Activated naive CD4-positive, alpha-beta T cell treated with anti-CD3 and anti-CD28 coated beads, Interleukin-2, amount 10 ng/mL, durations not matched to agents 7 days and 5 days (primary cell): ENCODE measurements at places on chromosomes 6 and 20.

- DNase-seq, result no peak
These were observed 187.3 kb upstream of the JAG1 start for GRCh38 chr20:10861090-10861489.

GRCh38 chr20:43824309-43825050, 90.2 kb upstream of the TOX2 start:
- no peak for DNase-seq

DNA sequence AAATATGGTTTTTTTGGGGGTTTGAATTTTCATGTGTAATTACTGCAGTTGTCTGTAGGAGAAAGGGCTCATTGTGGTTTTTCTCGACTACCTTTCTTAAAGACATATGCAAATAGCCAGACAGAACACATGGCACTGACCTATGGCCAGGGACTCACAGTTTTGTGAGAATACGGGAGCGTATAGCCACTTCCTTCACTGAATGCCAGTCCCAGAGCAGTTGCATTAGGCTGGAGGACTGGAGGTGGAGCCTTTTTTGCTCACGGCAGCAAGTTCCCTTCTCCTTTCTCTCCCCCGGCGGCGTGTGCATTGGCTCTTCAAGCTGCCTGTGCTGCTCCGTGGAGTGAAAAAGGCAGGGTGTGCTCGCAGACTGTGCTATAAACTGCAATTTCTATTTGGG, 114.9 kb downstream of the AKAP7 start:
- peak; percentile 24 for DNase-seq

DNA sequence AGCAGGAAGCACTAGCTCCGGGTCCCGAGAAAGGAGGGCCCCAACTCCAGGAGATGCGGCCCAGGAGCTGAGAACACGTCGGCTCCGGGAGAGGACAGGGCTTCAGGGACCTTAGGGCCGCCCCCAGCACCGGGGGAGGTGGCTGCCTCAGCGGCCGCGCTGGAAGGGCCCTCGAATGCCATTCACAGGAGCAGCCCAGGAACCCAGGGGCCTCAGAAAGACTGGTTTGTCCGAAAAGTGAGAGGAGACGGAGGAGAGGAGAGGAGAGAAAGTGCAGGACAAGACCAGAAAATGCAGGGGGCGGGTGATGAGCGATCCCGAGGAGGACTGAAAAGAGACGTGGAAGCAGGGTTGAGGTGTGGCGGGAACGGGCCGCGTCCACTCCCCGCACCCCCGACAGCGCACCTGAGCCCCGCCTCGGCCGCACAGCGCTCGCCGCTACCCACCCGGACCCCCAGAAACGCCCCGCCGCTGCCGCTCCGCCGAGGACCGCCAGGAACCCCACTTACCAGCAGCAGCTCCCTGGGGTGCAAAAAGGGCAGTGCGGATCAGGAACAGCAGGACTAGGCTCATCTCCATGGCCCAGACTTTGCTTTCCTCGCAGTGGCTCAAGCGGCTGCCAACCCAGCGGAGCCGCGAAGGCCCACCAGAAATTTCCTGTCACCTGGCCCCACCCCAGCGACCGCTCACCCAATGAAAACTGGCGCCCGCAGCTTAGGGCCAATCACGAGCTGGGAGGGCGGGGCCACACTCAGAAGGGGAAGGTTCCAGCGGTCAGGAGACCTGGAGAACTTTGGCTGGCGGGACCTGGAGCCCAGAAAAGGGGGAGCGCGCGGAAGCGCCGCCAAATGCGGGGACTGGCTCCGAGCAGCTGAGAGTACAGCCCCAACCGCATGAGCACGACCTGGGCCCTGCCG, 25.4 kb downstream of the HLA-F start:
- DNase-seq, result peak; percentile 94

DNA sequence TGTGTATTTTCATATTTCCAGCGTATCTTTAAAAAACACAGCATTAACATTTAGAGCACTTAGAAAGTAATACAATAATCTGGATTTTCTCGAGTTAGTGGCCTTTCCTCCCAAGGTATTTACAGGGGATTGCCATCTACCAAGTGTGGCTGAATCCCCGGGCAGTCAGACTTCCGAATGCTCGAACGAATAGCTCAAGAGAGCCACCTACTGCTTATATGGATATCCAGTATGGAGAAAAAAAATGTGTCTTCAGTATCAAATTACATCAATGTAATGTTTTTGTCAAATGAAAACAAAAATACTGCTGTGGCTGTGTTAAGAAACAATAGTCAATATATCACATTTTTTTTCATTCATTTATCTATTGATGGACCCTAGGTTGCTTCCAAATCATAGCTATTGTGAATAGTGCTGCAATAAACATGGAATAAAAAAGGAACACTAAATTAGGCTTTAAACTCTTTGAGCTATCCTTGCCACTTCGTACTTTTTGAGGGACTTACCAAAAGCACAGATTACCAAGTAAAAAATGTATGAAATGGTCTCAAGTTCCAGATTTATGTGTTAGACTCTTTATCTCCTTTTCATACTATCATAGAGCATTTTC, 654.5 kb upstream of the PTCHD4 start:
- DNase-seq, result no peak

DNA sequence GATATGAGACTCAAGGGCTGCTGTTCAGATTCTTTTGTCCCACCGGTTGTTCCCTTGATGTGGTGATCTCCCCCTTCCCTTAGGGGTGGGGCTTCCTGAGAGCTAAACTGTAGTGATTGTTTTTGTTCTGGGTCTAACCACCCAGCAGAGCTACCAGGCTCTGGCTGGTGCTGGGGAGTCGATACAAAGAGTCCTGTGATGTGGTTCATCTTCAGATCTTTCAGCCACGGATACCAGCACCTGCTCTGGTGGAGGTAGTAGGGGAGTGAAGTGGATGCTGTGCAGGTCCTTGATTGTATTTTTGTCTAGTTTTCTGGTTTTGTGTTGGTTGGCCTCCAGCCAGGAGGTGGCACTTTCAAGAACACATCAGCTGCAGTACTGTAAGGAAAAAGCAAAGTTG, 801.6 kb downstream of the EPHA7 start:
- DNase-seq, result no peak

DNA sequence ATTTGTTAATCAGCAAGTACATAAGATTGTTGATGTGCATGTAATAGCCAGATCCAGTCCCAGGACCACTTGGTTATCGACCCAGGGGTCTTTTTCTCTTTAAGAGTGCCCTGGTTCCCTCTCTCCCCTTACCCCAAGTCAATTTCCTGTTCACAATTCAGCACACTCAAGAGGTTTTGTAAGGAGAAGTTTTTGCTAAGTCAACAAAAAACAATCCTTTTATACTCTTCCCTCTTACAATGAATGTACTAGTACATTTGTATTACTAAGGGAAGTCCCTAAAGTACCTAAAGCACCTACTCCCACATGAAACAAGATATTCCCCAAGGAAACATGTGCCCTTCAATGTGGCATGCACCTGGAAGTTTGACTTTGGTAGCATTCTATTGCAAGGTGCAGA, 1.6 kb upstream of the NT5DC1 start:
- no peak for DNase-seq

DNA sequence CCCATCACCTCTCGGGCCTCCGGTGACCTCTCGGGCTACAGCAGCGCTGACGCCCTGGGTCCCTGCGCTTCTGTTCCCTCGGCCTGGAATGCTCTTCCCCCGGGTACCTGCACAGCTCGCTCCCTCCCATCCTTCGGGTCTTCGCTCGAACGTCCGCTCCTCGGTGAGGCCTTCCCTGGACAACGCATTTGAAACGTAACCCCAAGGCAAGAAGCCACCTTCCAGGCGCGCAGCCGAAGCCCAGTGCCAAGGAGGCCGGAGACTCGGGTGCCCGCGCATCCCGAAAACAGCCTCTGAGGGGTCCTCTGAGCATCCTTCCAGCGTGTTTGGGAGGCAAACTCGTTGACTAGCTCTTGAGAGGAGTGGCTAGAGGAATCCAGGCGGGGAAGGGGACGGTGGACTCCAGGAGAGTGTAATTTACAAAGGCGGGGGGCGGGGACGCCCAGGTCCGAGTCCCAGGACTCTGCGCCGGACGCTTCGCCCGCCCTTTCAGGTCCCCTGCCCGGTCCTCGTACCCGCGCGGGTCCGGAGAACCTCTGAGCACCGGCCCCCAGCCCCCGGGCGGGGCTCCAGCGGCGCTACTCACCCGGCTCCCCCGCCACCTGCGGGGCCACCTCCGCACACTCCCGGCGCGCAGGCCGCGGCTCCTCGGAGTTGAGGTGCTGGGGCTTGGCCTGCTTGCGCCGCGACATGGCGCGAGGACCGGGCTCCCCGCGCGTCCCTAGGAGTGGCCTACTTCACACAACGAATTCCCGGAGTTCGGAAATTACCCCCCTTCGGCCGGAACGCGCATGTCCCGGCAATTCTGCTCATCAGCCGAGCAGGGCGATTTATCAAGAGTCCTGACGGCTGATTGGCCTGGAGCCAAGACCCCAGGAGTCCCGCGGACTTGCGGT, 86.8 kb downstream of the ZFP64 start:
- no peak for DNase-seq

DNA sequence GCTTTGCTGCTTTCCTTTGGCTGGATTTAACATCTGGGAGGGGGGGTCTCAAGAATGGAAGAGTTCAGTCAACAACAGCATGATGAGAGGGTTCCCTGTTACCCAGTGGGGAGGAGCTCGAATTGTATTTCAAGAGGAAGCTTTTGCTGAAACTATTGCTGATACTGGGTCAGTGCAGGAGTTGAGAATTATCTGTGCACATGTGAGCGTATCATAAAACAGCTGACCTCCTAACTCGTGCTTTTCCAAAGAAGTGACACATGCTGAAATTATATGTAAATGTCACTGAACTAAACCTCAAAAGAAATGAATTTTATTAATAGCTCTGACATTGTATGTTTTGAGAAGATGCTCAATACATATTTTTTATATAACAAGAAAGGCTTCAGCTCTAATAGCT, 96.3 kb downstream of the PHF3 start:
- no peak for DNase-seq

DNA sequence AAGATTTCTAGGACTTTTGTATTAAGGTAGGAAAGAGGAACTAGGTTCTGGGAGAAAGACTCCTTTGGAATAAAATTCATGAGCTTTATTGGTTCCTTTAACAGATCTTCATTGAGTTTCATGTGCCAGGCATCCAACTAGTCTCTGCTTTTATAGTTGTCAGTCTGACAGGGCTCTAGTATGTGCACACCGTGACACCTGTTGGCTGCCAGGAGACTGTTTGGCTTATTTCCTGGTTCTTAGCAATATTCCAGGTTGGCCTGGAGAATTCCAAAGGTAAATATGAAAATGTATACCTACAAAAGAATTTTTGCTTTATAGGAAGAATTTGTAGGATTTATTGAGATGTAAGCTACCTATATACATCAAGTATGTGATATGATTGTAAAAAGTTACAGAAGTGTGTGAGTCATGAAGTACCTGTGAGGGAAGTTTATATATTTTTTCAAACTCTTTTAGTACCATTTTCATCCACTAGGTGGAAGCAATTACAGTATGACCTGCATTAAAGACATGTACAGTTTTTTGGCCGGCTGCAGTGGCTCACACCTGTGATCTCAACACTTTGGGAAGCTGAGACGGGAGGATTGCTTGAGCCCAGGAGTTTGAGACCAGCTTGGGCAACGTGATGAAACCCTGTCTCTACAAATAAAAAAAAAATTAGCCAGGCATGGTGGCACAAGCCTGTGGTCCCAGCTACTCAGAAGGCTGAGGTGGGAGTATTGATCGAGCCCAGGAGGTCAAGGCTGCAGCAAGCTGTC, 35.2 kb downstream of the NDUFAF5 start:
- peak; percentile 23 for DNase-seq

DNA sequence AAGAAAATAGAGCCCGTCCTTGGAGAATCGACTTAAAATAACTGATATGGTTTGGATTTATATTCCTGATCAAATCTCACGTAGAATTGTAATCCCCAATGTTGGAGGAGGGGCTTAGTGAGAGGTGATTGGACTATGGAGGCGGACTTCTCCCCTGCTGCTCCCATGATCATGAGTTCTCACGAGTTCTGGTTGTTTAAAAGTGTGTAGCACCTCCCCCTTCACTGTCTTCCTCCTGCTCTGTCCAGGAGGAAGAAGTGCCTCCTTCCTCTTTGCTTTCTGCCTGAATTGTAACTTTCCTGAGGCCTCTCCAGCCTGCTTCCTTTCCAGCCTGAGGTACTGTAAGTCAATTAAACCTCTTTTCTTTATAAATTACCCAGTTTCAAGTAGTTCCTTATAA, 529.2 kb downstream of the HAO1 start:
- no peak for DNase-seq

GRCh38 chr20:6855104-6855503, 87.6 kb downstream of the BMP2 start:
- no peak for DNase-seq

DNA sequence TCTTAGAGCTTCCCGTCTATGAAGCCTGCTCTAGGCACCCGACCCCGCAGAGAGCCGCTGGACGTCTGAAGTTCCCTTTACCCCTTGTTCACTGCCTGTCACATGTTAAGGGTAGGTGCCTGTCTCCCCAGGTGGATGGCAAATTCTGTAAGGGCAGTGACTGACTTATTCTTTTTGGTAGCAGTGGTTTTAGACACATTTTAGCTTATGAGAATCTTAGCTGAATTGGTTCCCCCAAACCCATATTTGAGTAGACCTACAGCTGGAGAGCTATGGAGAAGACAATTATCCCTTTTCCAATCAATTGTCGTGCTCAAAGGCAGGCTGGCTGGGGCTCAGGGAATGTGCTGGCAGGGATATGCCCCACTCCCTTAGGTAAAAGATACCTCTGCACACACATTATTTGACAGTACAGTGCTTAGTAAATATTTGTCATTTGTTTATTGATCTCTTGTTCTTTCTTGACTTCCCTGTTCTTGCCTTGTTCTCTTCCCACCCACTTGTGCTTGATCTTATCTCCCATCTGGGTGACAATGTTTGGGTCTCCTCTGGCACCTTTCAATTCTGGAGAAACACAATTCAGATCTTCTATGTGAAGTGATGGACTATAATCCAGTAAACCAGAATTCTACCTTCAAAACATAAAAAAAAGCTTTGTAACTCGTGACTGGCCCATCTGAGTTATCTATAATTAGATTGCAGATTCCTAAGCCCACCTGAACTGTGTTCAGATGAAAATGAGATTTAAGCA, 114.3 kb upstream of the SLC2A12 start:
- no peak for DNase-seq

- no peak for DNase-seq
These were observed 1.2 kb downstream of the GRM4 start for GRCh38 chr6:34144581-34145160.

GRCh38 chr6:100987556-100987955, 106.4 kb upstream of the ASCC3 start:
- no peak for DNase-seq

DNA sequence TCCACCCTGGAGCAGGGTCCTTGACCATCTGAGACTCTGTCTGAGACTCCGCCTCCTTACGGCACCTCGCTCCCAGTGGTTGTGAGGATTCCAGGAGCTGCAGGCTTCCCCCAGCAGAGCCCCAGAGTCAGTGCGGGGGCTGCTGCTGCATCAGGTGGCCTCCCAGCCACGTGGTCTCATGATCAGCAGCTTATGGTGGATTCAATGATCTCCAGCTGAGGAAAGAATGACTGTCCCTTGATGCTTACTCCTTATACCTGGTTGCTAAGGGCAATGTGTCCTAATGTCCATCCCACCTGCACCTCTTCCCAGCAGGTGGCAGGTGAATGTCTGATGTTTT, 40.0 kb downstream of the SLC22A1 start:
- DNase-seq, result no peak

- DNase-seq, result no peak
These were observed 223.9 kb upstream of the THEMIS start for GRCh38 chr6:128124713-128125112.
